ENCODE measurements at places on chromosomes 1 and 21.

DNA sequence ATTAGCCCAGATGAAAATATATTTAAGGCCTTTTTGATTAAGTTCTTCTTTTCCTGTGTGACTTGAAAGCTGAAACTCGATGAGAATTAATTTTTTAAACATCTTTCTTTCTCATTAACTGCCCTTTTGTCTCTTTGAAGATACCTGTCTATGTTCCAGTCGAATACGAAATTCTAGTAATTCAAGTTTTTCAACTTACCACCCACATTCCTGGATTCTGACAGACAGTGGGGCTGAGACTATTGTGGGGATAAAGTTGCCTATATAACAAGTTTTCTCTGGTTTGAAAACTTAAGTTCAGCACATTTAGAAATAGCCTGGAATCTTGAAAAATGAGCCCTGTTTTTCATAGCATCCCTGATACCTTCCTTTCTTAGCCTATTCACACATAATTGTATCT, 114.6 kb downstream of the NTNG1 start:
- no peak for DNase-seq

DNA sequence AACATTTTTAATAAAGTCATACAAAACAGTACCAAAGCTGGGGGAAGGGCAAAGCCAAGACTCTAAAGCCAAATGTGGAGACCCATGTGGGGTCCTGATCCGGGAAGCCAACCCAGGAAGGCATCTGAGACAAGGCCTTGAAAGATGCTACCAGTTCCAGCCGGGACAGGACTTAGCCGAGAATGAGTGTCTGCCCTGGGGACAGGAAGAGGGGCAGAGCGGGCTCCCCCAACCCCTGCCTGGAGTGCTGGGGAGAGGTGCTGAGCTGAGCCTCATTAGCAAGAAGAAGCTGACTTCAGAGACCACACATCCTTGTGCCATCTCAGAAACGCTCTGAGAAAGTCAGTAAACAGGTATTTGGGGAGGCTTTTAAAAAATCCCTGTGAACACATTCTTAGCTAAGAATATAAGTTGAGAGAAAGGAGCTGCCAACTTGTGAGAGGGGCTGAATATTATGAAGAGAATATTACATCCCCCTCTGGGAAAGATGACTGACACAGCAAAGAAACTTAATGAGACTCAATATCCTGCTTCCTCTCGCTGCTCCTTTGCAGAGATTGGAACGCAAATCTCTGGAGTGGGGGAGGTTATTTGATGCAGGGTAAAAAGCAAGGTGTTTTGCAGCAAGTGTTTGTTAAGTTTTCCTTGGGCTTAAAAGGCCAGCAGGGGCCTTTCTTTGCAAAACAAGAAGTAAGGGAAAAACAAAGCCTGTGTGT, 103.3 kb upstream of the KCND3 start:
- no peak for DNase-seq

DNA sequence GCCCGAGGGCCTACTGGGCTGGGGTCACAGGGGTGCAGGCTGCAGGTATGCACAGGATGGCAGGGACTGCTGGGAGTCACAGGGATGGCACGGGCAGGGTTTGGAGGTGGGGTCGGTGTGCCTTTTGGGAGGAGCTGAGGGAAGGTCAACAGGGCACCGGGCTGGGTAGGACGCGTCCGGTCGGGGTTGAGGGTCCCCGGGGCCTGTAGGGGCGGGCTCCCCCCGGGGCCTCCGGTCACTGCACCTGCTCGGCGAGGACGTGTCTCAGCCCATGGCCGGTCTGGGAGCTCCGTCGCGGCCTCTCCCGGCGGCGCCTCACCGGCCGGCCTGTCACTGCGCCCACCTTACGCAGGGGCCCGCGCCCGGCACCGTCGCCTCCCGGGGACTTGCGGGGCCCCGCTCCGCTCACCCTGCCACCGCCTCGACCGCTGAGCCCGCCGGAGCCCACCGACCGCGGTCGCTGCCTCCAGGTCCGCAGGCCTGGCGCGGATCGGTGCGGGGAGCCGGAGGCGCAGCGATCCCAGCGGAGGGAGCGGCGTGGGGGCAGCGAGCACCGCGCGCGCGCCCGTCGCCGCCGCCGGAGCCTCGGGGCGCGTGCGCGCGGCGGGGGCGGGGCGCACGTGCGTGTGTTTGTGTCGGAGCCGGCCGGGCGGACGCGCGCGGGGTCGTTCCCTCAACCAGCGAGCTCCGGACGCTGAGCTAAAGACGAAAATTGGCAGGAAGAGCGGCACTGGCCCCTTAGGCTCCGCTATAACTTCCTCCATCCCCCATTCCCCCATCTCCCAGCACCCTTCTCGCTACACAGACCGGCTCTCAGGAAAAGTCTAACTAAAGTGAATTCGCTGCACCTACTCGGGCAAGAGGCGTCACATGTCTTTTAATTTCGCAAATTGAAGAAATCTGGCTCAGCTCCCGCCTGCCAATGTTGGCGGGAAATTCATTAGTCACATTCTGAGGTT, at the start of gene AMIGO1:
TSS of gene AMIGO1 (minus strand) at position 552 of the 959 bp plus-strand sequence. CDS start 815 bp downstream, outside the sequence.
- DNase-seq = peak; percentile 67

DNA sequence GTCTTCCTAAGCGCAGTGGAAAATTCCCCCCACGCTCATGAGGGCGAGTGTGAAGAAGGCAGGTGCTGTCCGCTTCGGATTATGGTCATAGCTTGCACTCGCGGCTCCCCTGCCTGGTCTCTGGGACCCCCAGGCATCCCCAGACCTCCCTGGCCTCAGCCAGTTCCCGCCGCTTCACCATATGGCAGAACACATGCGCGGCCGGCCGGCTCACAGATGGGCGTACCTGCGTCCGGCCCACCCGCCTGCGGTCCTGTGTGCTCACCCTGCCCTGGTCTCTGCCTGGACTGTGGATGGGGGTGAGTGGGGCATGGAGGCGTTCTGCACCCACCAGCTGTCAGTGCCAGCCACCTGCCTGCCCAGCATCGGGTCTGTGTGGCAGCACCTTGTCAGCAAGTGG, 34.1 kb downstream of the PRKCZ start:
- no peak for DNase-seq

DNA sequence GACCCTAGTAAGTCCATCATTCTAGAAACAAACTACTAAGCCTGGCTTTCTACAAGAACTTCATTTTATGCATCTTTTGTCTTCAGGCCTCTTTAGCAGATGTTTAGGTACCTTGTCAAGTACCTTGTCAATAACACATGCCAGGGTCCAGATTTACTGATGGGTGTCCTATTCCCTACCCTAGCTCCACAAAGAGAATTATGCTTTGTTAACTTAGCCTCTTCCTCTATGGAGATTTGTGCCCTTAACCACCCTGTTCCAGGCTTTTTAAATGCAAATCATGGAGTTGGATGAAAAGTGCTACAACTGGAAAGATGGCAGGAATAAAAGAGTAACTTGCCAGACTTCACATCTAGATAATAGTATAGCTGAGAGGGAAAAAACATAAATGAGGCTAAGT, 42.7 kb downstream of the SPATA46 start:
- no peak for DNase-seq

Data from stimulated activated CD4-positive, alpha-beta T cell treated with anti-CD3 and anti-CD28 coated beads, Interleukin-4, amount 100 ng/mL, for 24 hours (primary cell).